Breast epithelium (tissue), 4 donors: ENCODE measurements at places on chromosomes 4 and X. TPM values are rescaled to one million over a fixed set of nuclear protein-coding genes. Genes with fewer than 3 reads are reported as not detected.

DNA sequence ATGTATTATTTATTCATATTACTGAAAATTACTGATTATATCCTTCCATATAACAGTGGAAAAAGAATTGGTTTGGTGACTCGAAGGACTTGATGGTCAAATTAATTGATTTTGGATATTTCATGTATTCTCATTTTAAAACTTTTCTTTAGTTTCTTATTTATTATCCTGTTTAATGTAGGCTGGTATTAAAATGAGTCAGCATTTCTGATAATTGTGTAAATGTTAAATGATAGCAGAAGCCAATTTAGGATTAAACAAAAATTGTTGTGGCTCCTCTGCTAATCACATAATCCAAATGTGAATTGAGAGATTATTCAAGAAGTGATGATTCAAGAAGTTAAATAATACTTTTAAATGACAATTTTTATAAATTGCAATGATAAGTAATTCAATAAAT, 38.7 kb downstream of the PDLIM5 start:
- no peak overlapping the region for H3K27ac ChIP-seq
- DNase-seq = no peak
- no peak overlapping the region for H3K4me3 ChIP-seq
- H3K27me3 ChIP-seq = no peaks in the 10 kb centered on the region
- no peaks in the 10 kb centered on the region for H3K36me3 ChIP-seq

GRCh38 chr4:144817081-144817480, 171.1 kb downstream of the HHIP start:
- H3K4me1 ChIP-seq = no peaks in the 10 kb centered on the region
- no peaks in the 10 kb centered on the region for H3K27me3 ChIP-seq
- H3K4me3 ChIP-seq = no peak overlapping the region
- DNase-seq = no peak
- H3K27ac ChIP-seq = no peak overlapping the region

- no peaks in the 10 kb centered on the region for H3K4me1 ChIP-seq
- no peaks in the 10 kb centered on the region for H3K36me3 ChIP-seq
- no peak overlapping the region for H3K27ac ChIP-seq
- H3K4me3 ChIP-seq = no peak overlapping the region
- DNase-seq = no peak
Measured at GRCh38 chr4:85700362-85700761, 225.4 kb downstream of the ARHGAP24 start.

The GDPD2 gene
- total RNA-seq = not detected

The HEPH gene
- 8.8 TPM for total RNA-seq
